ENCODE measurements at places on chromosomes 12 and 14. TPM values are rescaled to one million over a fixed set of nuclear protein-coding genes. Genes with fewer than 3 reads are reported as not detected.

Gene FAM90A1
- 3.6 TPM for polyA plus RNA-seq

Gene DTX1
- polyA plus RNA-seq = 6.4 TPM

Gene NTS
- polyA plus RNA-seq = 5.6 TPM

Gene GRIN2B
- polyA plus RNA-seq = 0.09 TPM

Gene PPP2R5C
- 116 TPM for polyA plus RNA-seq

Gene TSPAN19
- 1.4 TPM for polyA plus RNA-seq

Gene DRAM1
- polyA plus RNA-seq = 28.1 TPM

Gene PLA2G1B
- polyA plus RNA-seq = 2.6 TPM

DNA sequence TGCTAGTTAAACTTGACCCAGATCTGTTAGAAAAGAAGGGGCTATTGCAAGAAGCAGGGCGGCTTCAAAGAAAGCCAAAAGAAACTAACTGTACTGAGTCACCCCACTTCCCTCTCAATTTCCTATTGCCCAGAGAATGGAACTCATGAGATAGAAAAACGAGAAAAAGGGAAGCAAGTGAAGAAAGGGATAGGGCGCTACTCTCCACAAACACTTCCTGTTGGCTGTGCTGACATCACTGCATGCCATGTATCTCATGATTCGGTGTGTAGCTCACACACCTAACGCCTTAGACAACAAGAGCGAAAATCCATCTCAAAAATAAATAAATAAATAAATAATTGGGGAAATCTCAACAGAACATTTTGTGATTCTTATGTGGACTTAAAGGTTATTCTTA is 13.0 kb upstream of the P2RX4 start:
- no peak for DNase-seq

- no peak for DNase-seq
These were observed 109.8 kb upstream of the FUT8 start for GRCh38 chr14:65302571-65303189.

DNA sequence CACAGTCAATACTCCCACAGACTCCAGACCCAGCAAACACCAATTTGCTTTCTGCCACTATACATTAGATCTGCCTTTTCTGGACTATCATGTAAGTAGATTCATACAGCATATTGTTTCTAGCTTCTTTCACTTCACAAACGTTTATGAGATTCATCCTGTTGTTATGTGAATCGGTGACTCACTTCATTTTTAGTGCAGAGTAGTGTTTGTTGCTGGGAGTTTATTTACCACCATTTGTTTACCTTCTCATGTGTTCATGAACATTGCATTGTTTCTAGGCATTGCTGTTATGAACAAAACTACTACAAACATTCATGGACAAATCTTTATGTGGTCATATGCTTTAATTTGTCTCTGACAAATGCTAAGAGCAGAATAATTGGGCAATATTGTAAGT is 807.8 kb upstream of the TMEM132C start:
- DNase-seq = no peak

DNA sequence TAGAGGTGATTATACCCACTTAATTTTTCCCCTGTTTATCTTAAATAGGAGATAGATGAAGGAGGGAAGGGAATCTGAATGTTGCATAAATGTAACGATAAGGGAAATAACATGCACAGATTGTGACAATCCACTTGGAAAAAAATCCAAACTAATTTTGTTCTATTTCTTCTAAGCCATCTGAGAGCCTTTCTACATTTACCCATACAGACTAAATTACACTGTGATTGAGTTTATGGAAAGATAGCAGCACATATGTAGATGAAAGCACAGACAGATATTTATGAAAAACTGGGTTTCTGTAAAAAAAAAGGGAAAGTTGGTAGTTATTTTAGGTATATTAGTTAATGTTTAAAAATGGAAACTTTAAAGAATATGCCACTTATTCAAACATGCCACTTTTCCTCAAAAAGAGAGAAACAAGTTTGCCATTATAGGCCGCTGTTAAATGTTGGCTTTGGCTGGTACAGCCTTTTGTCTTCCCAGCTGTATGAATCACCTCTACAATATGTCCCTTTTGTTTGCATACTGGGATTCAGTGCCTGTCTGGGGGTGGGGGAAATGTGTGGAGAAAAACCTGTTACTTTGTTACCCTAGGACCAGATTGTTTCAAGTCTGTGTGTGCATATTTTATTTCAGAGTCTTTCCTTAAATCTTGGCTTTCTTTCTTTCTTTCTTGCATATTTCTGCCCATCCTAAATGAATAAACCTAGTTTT is 470.2 kb upstream of the LMO3 start:
- no peak for DNase-seq

DNA sequence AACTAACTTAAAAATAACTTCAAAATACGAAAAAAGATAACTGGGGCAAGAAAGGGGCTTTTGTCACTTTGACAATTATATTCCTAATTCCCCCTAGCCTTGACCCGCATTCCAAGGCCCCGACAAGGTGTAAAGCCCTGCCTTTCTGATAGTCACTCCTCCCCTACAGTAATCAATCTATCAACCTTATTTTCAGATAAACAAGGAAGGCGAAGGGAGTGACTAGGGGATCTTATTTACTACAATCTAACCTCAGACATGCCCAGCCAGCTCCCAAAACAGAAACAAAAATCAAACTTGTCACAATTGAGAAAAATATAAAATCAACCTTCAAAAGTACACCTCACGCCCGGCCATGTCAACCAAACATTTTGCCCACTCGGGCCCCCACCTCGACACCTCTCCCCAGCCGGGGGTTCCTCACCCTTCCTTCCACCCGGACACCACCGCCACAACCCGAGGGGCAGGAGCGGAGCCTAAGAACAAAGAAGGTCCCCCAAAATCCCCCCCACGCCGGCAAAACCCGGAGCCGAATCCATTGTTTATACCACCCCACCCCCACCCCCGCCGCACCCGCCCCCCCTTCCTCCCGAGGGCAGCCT is 562 bp downstream of the ZFYVE1 start:
- DNase-seq = peak; percentile 3

GRCh38 chr12:82841487-82841904 is 154.8 kb downstream of the TMTC2 start:
- no peak for DNase-seq

DNA sequence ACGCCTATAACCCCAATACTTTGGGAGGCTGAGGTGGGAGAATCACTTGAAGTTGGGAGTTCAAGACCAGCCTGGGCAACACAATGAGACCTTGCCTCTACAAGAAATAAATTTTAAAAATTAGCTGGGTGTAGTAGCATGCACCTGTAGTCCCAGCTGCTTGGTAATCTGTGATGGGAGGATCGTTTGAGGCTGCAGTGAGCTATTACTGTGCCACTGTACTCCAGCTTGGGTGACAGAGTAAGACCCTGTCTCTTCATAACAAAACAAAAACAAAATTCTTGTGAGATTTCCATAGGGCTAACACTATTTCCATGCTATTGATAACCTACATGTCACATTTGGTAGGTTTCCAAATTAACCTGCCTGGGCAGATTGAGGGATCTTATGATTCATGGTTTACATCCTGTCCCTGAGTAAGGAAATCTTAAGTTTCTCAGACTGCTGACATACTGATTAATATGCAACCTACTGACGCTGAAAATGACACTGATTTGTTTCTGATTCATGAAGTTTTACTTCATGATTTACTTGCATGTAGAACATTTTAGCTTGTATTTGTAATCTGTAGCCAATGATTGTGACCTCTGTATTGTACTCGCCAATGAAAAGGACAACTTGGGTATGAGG is 15.9 kb downstream of the ATP6V1D start:
- DNase-seq = no peak

GRCh38 chr14:91113829-91114078 is at the start of gene DGLUCY:
Gene DGLUCY, plus strand, starts transcription at chr14:91114073. Its CDS starts 46,222 bp downstream, at chr14:91160295.
- DNase-seq = peak; percentile 78

DNA sequence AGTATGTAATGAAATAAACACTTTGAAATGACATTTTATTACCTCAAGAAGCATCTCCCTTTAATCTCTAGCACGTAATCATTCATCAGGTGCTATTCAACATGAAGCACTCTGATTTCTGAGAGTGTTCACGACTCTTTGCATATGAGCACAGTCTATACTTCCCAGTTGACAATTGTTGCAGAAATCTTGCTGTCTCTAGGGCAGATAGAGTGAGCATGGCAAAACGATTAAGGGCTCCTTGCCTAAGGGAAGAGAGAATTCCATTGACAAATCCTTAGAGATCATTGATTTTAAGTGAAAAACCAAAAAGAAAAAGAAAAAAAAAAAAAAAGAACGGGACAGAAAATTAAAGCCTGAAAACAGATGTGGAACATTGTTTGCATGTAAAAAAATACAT is 107.6 kb downstream of the C12orf50 start:
- no peak for DNase-seq

DNA sequence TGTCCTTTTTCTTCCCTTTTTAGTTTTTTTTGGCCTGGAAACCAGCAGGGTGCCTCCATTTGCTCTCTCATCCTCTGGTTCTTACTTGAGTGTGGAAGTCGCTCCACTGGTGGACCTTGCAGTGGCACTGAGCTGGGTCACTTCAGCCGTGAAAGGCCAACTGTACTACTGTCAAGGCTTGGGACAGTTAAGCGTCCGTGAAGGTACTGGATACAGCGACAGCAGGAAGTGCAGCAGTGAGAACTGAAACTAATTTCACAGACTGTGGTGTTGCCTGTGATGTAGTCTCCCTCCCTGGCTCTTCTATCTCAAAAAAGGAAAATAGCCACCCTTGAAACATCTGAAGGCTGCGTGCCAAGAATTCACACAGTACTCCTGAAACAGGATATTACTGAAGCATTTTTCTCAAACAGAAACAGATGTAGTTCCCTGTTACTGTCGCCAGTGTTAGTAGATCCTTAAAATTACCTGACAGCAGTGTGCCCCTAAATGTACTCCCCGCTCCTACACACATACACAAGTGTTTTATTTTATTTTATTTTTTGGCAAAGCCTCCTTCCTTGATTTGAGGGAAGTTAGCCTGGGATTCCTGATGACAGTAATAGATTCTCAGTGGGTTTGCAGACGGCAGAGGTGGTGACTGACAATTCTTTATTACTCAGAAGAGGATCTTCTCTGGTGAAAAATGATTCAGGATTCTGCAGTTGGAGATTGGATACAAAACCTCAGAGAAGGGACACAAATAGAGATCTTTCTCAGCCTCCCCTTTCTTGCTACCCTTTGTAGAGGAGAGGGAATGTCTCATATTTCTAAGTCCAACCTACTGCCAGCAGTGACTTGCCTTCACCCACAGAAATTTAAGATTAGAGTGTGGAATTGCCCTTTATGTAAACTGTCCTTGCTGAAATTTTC is 4.4 kb downstream of the SUSD6 start:
- no peak for DNase-seq

DNA sequence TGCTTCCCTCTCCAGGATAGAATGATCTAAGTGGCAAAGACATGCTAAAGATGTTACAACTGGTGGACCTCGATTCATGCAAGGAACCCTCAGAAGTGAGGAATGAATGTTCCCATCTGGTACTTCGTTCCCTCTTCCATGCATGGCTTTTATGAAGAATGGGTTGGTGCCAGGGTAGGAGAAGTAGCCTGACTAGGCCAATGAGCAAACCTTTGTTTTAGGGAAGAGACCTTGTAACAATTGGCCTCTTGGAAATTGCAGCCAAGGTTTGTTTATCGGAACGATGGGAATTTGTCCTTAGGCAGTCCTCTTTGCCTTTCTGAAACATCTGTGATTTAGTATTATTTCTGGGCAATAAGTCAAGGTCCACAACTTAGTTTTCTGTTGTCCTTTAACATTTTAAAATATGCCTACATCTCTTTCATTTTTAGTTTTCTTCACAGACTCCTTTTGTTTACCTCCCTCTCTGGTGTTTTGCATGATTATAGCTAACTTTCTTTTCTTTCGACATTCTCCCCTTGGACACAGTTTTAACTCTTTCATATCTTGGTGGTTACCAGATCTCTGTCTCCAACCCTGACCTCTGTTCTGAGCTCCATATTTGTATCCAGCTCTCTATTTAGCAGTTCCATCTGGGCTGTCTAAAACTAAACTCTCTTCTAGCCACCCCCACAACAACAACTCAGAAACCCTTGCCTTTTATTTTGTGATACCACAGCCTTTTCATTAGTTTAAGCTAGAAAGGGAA is 70.0 kb downstream of the DIP2B start:
- peak; percentile 77 for DNase-seq

GRCh38 chr14:77067632-77068516 is 30.2 kb upstream of the CIPC start:
- DNase-seq = peak; percentile 53

DNA sequence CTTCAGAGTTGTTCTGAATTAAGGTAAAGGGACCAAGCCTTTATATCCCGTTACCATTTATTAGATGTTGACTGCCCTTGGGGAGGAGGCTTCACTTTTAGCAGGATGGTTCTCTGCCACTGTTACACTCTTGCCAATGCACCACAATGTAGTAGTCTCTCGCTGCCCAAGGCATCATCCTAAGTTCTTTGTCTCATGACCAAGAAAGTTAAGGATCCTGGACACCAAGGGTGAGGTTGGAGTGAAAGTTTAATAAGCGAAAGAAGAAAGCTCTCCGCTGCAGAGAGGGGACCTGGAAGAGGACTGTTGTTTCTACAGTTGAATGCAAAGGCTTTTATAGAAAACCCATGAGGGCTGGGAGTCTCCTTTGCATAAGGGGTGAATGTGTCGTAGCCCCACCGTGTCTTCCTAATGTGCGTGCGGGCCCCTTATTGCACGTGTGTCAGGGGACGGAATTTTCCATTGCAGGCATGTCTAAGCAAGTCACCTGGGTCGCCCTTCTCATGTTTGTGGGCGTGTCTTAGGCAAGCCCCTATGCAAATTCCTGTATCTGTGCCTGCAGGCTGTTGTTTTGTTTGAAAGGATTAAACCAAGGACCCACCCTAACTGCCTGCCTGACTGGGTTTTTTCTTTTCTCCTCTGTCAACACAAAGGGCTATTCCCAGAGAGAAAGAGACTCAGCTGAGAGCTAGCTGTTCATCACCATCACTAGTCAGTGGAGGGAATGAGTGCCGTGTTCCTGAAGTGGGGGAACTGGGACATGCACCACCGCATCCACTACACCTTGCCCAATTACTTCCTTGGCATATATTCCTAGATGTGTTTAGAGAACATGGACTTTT is 17.6 kb upstream of the RNASE1 start:
- no peak for DNase-seq

- no peak for DNase-seq
These were observed 31.9 kb upstream of the OSBPL8 start for GRCh38 chr12:76591476-76591875.

- no peak for DNase-seq
These were observed 49.6 kb downstream of the NT5DC3 start for GRCh38 chr12:103791350-103791920.

- no peak for DNase-seq
These were observed 60.7 kb downstream of the PLCZ1 start for GRCh38 chr12:18676996-18677588.

DNA sequence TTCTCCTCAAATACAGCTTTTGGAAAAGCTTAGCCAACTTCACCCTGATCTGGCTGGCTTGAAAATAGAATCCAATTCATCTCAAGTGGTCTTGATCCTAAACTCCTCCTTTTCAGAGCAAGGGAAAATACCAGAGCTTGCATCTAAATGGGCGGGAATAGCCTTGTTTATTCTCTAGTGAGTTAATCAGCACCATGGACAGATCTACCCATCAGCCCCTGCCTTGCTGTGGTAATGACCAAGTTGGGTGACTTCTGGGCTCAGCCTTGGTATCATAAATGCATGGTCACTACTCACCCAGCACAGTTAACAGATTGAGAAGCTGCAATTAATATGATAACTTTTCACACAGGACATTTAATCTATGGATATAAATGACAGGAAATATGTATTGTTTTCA is 196.6 kb downstream of the GLT1D1 start:
- DNase-seq = peak; percentile 21

All from right lung (tissue), 10 donors.